ENCODE measurements at places on chromosomes 6 and 20. TPM values are rescaled to one million over a fixed set of nuclear protein-coding genes. Genes with fewer than 3 reads are reported as not detected.

Gene RTN4IP1
- total RNA-seq, result 6.3 TPM

Gene DNAJC5
- 17.8 TPM for total RNA-seq

GRCh38 chr6:41654151-41654697 is 16.0 kb downstream of the MDFI start:
- DNase-seq, result no peak

GRCh38 chr6:126118058-126118755 is 131.9 kb downstream of the TRMT11 start:
- no peak for DNase-seq

GRCh38 chr6:113847447-113847846 is 9.7 kb upstream of the MARCKS start:
- no peak for DNase-seq

- DNase-seq, result no peak
These were observed 46.0 kb downstream of the RREB1 start for GRCh38 chr6:7153789-7154188.

DNA sequence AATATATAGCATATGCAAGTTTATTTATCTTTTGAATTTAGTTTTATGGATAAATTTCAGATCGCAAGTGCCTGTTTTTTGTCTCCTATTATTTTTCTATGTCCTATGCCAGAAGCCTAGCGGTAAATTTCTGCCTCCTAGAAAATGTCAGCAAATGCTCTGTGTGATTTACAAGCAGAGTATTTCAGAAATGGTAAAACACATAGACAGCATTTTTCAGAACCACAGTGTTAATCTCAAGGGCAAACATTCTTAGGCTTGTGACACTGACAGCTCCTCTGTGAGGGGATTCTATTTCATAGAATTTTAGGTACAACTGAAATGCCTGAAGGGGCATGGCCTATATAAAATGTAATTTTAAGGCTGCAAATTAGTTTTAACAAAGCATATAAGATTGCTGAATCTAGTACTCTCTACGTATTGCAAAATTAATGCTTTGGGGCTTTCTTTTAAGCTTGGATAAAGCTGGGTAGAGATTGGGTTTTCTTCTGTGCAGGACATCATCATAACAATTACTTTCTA is 89.9 kb upstream of the PTCHD4 start:
- DNase-seq, result no peak

Gene RNF217
- total RNA-seq, result 25.0 TPM

- DNase-seq, result no peak
These were observed 3.7 kb downstream of the CSNK2A1 start for GRCh38 chr20:539848-540247.

Gene C20orf204
- total RNA-seq, result 0.68 TPM

- no peak for DNase-seq
These were observed 41.0 kb downstream of the SNX14 start for GRCh38 chr6:85552652-85553051.

Gene ADGRF1
- 0.45 TPM for total RNA-seq

GRCh38 chr20:44247131-44247571 is at the start of gene GDAP1L1:
Gene GDAP1L1, plus strand, starts transcription at chr20:44247308. Its CDS starts 27 bp downstream, at chr20:44247335.
- no peak for DNase-seq

DNA sequence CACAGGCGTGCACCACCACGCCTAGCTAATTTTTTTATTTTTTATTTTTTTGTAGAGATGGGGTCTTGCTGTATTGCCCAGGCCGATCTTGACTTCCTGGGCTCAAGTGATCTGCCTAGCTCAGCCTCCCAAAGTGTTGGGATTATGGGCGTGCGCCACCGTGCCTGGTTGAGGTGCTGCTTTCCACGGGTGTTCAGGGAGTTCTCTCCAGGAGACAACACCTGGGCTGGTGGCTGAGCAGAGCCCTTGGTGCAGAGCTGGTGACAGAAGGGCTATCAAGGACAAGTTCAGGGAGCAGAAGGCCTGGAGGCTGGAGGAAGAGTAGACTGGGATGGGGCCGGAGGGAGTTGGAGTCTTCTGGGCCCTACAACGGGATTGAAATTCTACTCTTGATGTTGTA is 34.6 kb downstream of the TFAP2C start:
- no peak for DNase-seq

- no peak for DNase-seq
These were observed 27.1 kb upstream of the EMILIN3 start for GRCh38 chr20:41393705-41394066.

GRCh38 chr6:69974193-69974592 is 107.8 kb downstream of the COL19A1 start:
- DNase-seq, result no peak

DNA sequence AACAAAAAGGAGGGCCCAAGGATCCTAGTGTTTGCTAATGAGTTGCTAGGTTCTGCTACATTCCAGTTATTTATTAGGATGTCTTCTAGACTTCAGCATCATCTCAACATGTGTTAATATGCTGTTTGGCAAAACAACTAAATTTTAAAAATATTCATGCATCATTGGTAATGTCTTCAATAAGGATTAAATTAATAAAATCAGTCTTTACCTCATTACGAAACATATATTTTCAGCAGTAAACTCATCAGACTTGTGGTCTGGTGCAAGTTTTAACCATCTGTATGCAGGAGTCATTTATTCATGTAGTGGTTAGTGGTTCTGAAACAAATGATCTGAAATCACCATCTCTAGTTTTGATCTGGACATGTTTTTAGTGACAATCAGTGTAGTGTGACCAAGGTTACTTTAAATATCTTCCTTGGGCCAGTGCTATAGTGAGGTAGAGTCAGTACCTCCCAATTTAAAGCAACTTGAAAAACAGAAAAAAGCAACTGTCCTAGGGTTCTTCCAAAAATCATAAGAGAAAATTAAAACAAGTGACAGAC is 85.0 kb upstream of the KCNK16 start:
- DNase-seq, result no peak

DNA sequence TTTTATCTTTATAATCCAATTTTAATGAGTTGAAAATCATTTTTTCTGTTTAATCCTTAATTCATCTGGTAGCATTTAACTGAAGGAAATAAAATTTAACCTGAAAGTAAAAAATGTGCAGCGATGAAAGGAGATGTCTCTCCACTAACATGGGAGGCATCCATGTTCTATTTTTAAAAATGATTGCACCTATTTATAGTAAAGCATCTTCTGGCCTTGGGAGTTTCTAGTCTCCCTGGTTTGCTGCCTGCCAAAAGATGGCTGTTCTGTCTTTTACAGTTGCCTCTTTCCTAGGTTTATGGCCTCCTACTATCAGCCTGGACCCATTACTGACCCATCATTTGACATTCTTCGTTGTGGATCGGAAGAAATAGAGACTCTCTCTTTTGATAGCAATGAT is 143.0 kb downstream of the B3GAT2 start:
- no peak for DNase-seq

Gene KCNG1
- total RNA-seq, result 0.20 TPM

Measured in left lobe of liver (tissue), 2 donors.